NCI-H1930 (cell line): ENCODE measurements at places on chromosomes 7 and 10.

DNA sequence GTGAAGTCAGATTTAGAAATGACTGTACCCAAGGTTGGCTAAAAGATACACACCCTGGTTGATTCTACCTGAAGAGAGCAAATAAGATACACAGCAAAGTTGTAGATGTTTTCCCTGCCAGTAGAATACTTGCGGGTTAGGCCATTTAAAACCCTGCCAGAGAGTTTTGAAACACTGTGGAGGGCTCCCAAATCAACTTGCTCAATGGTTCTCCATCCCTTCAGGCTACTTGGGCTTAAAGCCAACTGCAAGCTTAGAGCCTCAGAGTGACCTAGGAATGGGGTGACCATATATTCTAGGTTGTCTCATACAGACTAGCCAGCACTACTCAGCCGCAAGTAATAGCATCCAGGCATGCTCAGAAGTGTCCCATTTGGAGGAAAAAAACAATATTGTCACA, 10.0 kb downstream of the CAV1 start:
- no peak for DNase-seq

- no peak for DNase-seq
Measured at GRCh38 chr10:3053155-3053554, 14.2 kb upstream of the PFKP start.

- no peak for DNase-seq
Measured at GRCh38 chr7:148793590-148793989, 90.5 kb downstream of the EZH2 start.

DNA sequence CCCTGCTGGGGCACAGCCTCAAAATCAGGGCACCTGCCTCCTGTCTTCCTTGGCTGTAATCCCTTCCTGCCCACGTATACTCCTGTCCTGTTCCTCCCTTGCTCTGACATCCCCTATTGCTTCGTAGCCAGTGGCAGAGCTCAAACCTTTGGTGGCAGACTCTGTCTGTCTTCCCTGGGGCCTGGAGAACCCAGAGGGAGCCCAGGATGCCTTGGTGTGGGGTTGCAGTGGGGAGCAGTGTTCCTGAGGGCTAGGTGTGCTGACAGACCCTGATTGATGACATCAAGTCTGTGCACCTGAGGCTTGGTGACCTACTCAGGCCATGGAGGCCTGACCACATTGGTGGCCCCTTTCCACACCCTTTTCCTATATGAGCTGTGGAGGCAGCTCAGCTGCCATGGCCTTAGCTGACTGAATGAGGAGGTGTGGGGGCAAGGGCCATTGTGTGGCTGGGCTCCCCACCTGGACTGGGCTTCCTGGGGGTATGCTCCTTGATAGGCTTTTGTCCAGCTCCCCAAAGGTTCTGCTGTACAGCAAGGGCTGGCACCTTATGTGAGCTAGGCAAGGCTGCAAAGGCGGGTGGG, 5.4 kb upstream of the GCK start:
- no peak for DNase-seq

GRCh38 chr7:51340936-51341335, 24.3 kb upstream of the COBL start:
- DNase-seq: no peak

GRCh38 chr7:33806298-33807154, 98.8 kb upstream of the BMPER start:
- DNase-seq: no peak

DNA sequence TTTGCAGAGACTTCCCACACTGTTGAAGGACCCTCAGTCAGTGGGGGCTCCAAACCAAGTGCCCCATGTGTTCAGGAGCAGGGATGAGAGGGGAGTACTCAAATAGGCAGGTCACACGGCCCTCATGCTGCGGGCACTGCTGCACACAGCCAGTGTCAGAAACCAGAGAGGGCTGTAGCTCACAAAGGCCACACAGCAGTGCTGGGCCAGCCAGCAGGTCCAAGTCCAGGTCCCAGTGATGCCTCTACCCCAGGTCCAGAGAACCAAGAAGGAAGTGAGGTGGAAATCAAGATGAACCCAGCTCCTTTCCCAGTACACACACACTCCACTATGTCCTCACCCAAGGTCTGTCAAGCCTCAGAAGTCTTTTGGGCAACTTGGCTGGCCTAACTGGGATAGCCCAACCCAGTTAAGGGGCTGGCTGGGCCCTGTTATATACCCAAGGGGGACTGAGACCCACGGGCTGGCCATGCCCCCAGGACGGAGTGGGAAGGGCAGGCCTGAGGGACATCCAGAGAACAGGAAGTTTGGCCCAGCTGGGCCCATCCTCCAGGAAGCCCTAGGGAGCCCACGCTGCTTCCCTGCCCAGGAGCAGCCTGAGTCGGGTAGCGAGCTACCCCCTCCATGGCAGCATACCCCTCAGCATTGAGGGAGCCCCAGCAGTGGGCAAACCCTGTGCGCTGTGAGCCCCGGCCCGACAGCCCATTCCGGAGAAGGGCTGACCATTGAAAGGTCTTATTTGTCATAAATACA, 24.3 kb downstream of the GRID1 start:
- no peak for DNase-seq

DNA sequence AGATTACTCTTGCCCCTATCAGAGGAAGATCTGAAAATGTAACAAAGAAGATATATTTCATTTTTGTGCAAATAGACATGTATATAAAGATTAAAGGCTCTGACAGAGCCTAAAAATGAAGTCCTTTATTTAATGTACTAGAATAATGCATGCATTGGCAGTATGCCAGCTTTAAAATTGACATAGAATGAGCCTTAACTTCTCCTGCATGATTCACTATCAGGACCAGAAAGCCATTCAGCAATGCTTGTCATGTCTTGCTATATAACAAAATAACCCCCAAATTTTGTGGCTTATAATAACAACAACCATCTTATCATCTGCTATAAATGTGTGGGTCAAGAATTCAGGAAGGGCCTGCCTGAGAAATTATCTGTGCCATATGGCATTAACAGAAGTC, 411.9 kb downstream of the GRM8 start:
- DNase-seq: peak; percentile 43

DNA sequence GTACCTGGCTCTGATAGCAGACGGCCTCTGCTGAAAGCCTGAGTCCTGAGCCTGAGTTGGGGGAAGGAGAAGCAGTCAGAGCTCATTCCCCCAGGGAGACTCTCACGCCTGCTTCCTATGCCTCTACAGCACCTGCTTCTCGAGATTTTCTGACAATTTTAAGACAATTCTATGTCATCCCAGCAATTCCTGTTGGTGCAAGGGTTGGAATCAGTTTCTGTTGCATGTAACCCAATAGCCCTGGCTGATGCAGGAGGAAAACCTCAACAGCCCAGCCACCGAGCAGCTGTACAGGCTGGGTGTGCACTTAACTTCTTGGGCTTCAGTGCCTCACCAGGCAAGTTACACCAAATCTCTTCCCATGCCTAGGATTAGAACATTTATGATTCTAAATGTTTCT, 134.7 kb downstream of the GLI3 start:
- no peak for DNase-seq

DNA sequence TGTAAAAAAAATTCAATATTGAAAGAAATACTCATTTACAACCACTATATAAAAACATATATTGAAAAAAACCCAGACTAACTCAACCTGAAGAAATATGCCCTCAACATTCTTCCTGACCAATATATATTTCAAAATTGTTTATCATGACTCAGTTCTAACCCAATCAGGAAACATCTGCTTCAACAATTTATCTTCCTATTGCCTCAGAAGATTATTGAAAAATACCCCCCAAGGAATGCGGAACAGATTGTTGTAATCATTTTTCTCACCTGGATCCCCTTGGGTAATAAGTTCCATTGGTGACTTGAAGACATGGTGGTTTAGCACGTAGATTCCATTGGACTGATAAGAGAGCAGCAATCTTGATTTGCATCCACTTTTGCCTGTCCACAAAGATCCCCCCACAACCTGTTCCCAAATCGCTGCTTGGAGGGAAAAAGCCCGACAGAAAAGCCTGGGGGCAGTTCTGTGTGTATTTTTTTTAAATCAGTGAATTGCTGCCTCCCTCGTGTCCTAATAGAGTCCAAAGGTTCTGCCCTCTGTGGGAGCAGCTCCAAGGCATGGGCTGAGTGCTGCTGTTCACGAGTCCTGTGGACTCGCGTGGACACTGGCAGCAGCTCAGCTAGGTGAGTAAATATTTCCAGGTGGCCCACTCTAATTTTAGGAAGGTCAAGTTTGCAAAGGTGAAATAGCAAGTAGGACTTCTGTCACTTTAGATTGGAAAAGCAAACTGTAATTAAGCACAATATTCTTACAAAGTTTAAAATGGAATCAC, 5.9 kb upstream of the INHBA start:
- no peak for DNase-seq

- DNase-seq: no peak
Measured at GRCh38 chr10:119521443-119522204, 20.9 kb downstream of the RGS10 start.

DNA sequence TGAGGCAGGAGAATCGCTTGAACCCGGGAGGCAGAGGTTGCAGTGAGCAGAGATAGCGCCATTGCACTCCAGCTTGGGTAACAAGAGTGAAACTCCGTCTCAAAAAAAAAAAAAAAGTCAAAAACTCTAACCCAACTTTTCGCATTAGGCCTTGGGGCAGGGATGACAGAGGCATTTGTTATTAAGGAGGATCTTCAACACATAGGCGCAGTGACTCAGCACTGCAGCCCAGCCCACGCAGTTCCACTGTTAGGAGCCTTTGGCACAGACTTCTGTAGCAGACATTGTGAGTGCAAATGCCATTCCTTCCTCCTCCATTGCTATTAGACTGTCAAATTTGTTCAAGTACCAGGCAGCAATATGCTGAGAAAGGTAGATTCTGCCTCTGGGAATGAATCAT, 43.1 kb upstream of the KLHL7 start:
- DNase-seq: no peak

GRCh38 chr7:134856691-134857090, 77.3 kb downstream of the CALD1 start:
- no peak for DNase-seq

DNA sequence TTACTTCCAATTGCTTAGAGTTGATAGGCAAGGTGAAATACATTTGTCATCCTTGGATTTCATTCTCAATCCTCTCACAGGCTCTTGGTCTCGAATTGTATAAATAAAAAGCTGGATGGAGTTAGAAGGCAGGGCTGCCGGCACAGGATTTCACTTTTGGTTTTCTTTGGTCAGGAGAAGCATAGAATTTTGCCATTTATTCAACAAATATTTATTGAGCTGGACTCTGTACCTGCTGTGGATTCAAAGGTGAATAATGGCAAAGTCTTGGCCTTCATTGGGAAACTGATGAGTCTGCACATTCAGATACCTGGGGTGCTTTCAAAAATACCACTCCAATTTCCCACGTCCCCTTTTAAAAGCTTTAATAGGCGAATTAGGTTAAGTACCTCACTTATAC, 49.7 kb downstream of the PDK4 start:
- no peak for DNase-seq

GRCh38 chr10:73205890-73206289, 38.0 kb downstream of the FAM149B1 start:
- DNase-seq: no peak
